Central memory CD4-positive, alpha-beta T cell (primary cell): ENCODE measurements at places on chromosomes 2 and 18.
A peak's percentile ranks its signal among the peaks of the same experiment; 100 is the strongest.

DNA sequence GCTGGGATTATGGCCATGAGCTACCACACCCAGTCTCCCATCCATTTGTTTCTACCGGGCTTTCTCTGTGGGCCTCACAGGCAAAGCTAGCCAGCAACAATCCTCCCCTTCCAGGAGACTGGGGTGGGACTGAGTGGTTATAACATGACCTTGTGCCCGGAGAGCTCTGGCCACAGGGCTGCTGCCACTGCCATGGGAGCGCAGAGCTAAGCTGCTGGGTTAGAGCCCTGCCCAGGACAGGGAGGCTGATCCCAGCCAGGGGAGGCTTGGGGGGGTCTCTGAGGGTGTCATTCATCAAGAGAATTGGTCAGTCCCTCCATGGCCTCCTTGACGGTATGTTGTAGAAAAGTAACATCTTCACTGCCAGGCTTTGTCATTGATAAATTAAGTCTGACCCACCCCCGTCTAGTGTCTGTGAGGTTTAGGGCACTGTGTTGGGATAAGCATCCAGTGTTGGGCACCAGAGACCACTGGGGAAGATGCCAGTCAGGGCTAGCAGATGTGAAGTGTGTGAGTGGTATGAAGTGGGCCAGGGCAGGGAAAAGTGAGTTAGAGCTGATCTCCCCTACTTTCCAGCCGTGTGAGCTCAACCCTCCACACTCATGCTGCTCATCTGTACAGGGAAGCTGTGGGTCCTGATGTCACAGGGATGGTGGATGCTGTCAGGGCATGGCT, 368.4 kb upstream of the HS6ST1 start:
- no peak for DNase-seq

DNA sequence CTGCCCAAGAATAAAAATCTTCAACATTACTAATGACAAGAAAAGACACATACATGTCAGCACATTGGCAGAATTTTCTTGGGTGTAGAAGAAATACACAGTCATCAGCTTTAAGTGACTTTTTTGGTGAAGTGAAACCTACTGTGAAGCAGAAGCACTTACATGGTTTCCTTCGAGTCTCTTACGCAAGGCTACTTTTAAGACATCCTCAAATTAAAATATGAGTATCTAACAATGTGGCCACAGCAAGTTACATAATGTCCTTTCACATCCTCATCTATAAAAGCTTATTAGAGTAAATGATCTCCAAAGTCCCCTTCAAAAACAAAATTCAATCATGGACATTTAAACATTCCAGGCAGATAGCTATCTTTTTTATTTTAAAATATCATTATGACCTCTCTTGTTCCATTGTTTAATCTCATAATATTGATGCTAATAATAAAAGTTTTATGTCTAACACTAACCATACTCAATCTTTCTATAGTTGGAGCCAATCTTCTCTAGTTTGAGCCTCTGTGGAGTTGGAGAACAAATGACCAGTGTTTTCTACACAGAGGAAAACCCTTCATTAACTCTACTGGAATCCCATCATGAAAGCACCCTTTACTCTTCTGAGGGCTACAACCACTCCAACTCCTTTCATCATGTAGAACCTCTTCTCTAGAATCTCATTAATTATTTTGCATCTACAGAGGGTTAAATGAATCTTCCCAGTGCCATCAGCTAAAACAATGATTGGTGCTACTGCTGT, 182.2 kb upstream of the ZFP36L2 start:
- DNase-seq = no peak

- DNase-seq = no peak
Observed at GRCh38 chr2:66525606-66526005, 90.7 kb downstream of the MEIS1 start.

GRCh38 chr18:7147399-7147798, 29.8 kb upstream of the LAMA1 start:
- DNase-seq = no peak

DNA sequence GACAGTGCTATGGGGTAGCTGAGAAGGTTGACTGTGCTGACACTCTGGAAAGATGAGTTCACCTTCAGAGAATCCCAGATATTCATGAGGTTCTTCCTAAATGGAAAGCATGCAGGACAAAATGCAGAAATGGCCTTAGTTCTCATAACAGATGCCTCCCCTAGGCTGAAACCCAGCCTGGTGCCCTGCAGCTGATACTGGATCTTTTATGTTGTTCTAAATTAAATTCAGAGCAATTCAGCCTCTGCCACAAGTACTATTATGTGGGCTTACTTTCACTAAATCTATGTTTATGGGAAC, 172.0 kb upstream of the SERPINE2 start:
- no peak for DNase-seq

DNA sequence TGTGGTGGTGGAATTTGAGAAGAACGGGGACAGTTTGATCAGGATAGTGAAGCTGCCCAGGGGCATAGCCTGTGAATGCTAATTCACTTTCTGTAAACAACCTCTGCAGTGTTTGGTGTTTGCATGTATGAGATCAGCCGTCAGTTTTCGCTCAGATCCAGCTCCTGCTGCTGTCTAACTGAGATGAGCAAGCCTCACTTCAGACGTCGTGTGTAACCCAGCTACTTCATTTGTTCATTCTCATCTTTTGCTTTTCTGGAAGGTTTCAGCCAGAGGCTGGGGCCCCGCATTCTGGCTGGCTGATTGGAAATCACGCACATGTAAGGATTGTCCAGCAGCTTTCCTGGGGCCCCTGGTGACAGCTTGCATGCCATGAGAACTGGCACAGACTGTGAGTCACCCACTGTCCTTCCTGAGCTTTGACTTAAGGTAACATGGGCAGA, 48.9 kb downstream of the LDLRAD4 start:
- no peak for DNase-seq

- no peak for DNase-seq
Observed at GRCh38 chr18:48304906-48305693, 104.1 kb downstream of the ZBTB7C start.

DNA sequence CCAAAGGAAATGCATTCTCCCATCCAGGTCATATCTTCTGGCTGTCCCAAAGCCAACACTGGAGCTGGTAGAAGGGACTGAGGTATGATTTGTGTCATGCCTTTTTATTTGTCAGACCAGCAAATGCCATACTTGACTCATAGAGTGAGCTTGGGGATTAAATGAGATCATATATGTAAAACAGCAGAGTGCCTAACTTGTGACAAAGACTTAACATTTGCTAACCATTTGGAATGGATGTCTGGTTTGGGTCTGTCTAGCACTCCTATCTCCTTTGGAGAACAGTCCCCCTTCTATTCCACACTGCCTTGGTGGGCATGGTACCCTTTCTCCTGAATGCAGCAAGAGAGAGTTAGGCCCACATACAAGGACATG, 128.5 kb upstream of the LGALSL start:
- DNase-seq = no peak

DNA sequence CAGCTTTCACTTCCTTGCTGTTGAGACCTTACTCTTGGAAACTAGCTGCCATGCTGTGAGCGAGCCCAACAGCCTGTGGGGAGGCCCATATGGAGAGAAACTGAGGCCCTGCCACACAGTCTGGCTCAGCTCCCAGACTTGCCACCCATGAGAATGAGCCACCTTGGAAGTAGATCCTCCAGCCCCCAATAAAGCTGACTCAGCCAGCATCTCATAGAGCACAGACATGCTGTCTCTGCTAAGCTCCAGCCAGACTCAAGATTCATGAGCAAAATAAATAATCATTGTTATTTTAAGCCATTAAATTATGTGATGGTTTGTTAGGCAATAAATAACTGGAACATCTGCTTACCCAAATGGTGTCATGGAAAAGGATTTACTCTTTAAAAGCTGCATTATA, 53.6 kb upstream of the DDX18 start:
- no peak for DNase-seq

DNA sequence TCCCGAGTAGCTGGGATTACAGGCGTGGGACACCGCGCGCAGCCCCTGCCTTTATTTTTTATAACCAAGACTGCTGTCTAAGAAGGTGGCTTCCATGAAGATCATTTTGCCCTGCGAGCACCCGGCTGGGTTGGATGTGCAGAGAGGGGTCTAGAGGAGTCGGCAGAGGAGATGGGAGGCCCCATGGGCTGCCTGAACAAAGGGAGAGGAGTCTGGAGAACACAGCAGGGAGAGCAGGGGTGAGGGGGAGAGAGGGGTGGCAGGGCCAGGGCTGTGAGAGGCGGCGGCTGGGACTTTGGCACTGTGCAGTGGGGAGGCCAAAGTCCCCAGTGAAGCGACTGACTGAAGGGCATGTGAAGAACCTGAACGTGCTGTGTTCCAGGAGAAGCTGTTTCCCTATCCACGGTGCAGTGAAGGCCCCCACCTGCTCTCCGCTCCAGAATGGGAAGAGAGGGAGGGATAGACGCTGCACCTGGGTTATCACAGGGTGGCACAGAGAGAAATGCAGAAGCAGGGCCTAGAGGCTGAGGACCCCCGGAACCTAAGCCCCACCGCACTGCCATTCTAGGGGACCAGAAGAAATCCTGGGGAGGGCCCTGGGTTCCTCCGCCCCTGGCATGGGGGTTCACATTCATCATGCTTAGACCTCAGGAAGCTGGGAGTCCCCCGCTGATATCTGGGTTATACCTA, 24.8 kb upstream of the FOSL2 start:
- no peak for DNase-seq

GRCh38 chr2:68722712-68723111, 11.9 kb upstream of the ARHGAP25 start:
- no peak for DNase-seq

GRCh38 chr2:204074456-204074855, 137.9 kb downstream of the ICOS start:
- DNase-seq = no peak

- no peak for DNase-seq
Observed at GRCh38 chr2:179768765-179769164, 92.6 kb downstream of the ZNF385B start.

DNA sequence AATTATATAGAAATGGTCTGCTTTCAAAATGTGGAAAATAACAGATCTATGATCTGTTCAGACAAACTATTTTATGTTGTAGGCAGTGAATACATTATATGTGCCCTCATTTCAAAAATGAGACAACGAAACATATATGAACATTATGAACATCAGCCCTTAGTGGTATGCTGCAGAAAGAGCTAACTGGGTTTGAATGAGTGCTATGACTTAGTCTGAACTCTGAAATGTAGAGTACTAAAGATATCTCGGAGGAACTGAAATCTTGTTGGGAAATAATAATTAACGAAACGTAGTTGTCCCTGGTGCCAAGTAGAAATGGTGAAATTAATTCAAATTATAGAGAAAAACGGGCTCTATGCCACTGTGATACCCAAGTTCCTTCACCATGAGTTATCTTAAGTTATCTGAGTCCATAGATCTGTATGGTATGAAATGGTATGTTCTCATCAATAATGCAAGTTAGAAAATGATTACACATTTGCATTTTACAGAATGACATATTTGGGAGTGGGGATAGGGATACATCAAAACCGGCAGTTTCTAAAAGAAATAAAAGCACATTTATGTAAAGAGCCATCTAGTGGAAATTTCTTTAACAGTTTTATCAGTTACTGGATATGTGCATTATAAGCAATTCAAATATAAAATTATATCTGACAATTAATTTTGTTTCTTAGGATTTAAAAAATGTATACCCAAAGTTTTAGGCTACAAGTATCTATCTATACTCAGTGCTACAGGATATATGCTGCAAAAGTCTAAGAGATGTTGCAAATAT, 26.7 kb downstream of the STARD6 start:
- DNase-seq = no peak

GRCh38 chr2:26529406-26530239, 51.7 kb upstream of the OTOF start:
- DNase-seq = no peak

GRCh38 chr18:79167526-79168190, 98.5 kb downstream of the ATP9B start:
- DNase-seq = no peak

DNA sequence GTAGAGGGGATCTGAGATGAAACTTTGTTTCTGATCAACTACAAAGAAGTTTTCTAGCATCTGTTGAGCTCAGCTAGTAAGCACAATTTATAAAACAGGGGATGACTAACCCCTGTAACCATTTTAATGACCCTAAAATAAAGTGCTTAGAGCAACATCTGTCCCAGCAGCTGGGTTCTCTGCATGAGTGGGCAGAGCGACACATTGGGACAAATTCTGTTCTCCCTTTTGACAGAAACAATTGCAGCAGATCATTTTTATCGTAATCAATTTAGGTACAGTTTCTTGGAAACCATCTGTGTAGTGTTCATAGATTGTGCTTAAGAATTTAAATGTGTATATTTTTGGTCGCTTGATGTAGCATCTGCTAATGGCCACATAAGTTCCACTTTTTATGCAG, 678.0 kb downstream of the RNF144A start:
- DNase-seq = no peak

DNA sequence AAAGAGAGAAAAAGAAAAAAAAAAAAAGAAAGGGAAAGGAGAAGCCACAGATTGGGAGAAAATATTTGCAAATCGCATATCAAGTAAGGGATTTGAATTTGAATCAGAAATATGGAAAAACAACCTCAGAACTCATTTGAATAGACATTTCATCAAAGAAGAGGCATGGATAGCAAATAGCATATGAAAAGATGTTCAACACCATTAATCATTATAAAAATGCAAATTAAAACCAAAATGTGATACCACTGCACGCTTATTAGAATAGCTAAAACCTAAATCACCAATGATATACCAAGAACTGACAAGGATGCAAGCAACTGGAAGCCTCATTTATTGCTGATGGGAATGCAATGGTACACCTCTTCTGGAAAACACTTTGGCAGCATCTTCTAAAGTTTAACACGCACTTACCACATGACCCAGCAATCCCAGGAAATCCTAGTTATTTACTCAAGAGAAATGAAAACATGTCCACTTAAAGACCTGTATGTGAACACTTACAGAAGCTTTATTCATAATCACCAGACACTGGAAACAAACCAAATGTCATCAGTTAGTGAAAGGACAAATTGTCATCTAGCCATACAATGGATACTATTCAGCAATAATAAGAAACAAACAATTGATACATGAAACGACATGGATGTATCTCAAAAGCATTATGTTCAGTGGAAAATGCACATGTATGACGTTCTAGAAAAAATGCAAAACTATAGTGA, 10.3 kb downstream of the DNER start:
- no peak for DNase-seq

- peak; percentile 13 for DNase-seq
Observed at GRCh38 chr2:27735263-27735904, 36.1 kb upstream of the MRPL33 start.

- no peak for DNase-seq
Observed at GRCh38 chr2:233700028-233700635, 7.4 kb downstream of the UGT1A6 start.

- DNase-seq = no peak
Observed at GRCh38 chr2:71353248-71353647, 21.7 kb downstream of the ZNF638 start.

DNA sequence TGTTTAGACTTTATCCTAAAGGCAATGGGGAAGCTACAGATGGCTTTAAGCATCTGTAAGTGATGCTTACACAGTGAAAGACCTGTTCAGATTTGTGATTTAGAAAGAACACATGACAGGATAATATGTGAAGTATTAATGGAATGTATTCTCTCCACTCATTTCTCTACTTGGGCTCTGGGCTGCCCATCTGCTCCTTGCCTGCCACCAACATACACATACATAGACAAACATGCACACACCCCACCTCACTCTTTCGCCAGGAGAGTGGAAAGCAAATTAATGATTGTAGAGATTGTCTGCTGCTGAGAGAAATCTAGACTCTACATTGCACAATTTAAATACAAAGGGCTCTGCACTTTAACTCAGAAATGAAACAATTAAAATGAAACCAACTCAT, 61.0 kb upstream of the NFE2L2 start:
- DNase-seq = no peak

GRCh38 chr2:41743324-41743723, 304.5 kb upstream of the PKDCC start:
- DNase-seq = no peak
